Germinal center (tissue), 1 donor: ENCODE measurements at places on chromosomes 2 and 18.
A peak's percentile ranks its signal among the peaks of the same experiment; 100 is the strongest.

DNA sequence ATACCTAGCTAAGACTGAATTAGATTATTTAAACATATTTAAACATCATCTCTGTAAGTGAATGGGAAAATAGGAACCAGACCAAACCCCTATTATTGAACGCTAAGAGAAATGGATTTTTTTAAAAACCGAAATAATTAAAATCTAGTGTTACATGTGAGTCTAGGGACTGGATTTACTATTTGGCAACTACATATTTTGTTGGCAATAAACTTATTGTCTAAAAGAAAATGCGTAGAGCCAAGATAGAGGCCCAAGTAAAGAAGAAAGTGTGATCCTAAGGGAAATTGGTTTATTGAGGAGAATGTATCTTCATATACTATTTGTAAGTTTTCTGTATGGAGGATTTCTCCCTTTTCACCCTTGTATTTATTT is 105.6 kb downstream of the LTBP1 start:
- DNase-seq = no peak

DNA sequence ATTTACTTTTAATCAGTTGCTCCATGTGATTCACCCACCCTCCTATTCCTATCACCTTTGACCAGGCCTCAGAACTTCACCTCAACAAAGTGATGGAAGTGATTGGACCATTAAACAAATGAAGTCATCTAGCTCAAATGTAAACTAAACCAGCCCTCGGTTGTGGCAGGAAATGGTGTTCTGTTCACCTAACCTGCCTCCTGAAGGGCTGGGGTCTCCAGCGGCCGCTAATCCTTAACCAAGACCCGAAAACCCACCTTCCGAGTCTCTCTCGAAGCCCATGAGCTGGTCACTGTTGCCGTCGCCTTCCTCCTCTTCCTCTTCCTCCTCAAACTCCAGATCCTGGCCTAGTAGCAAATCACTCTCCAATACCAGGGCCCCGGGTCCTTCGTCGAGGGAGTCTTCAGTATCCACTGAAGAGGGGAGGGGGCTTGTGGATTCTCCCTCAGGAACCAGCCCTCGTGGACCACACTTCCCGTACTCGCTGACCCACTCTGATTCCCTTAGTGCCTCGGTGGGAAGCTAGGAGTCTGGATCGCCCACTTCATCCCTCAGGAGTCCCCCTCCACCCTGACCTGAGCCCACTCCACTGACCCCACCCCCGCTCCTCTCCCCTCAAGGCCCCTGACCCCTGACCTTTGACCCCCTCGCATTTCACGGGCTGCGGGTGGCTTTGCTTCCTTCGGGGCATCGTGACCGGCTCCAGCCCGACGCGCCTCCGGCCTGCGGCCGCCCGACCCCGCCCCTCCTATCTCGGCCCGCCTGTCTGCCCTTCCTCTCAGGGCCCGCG is 503 bp downstream of the ZNF513 start:
- no peak for DNase-seq

- no peak for DNase-seq
Observed at GRCh38 chr18:2805970-2806943, 40.5 kb upstream of the EMILIN2 start.

- no peak for DNase-seq
Observed at GRCh38 chr2:101026253-101026701, 24.2 kb downstream of the RPL31 start.

DNA sequence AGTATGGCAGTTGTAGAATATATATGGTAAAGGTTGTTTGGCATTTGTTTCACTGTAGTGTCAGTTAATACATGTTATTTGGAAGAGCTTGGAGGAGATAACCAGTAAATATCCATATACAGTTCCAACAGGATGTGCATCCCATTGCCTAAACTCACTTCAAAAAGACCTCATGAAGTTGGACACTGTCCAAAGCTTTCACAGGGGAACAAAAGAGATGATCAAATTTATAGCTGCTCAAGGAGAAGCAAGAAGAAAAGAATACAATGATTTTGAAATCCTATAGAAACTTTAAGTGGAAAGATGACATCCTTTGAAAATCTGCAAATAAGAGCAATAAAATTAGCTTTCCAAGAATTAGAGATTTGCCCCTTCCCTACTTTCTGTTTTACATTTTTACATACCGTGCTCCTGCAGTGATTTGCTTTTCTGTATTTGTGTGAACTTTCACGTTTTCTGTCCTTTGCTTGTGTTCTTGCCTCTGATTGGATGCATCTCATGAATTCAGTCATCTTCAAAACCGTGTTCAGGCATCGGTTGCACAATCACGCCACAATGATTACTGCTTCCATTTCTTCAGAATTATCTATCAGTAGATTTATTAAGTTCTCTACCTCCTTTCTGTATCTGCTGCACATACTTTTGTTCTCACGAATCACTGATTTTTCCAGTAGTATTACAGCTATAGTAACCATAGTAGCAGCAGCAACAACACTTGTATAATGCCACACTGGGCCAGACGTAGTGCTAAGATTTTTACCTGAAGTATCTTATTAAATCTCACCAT is 83.8 kb downstream of the PARD3B start:
- DNase-seq = no peak

- DNase-seq = no peak
Observed at GRCh38 chr2:143559147-143559546, 429.9 kb downstream of the ARHGAP15 start.

- DNase-seq = no peak
Observed at GRCh38 chr2:53545604-53546003, 222.0 kb upstream of the CHAC2 start.

DNA sequence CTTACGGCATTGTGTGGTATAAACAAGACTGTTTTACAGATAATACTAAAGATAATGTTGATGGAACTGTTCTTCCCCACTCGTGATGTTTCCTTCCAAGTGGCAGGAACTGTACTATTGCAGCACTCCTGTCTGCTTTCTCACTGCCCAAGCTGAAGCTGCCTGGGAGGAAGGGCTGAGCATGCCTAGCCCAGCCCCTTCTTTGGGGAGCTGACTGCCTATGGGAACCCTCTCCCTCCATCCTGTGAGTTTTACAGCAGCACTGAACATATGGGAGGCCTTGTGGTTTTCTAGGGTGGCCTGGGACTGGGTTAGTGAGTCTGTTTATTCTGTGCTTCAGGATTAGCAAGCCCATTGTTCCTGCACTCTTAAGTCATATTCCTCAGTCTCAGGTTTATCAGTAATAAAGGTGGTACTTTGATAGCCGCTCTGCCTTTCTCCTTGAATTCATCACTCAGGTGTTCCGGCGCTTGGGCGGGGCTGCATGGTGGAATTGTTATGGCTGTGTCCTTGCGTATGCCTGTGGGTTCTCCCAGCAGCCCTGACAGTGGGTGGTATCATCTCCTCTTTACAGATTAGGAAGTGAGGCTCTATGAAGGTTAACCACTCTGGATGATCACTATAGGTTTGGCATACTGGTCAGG is 379.7 kb downstream of the PTPRM start:
- no peak for DNase-seq

GRCh38 chr18:51153659-51154371 is 43.7 kb downstream of the MEX3C start:
- DNase-seq = peak; percentile 70

DNA sequence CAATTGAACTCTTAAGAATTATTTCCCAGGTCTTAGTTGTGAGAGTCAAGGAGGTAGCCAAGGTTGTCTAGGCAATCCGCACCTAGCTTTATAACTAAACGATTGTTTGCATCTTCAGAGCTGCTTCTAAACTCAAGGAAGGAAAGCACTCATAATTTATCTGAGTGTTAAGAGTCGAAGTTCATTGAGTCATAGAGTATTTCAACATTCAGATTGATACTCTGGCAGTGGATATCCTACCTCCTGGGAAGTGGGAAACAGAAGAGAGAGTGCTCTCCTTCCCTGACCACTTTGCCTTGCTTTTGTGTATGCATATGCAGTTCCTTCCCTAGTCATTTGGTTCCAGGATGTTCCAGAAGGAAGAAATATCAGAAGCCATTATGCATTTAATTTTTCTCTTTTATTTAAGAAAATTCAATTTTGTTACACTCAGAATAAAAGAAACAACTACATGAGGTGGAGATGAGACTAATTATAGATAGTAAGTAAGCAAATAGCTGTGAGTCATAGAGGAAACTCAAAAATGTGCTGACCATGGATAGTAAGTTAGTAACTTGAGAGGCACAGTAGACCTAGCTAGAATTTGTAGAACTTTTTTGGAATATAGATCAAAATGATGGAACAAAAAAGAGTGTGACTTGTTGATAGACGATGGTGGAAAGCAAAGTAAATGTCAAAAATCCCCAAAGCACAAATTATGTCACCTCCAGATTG is 35.4 kb upstream of the FSHR start:
- no peak for DNase-seq

DNA sequence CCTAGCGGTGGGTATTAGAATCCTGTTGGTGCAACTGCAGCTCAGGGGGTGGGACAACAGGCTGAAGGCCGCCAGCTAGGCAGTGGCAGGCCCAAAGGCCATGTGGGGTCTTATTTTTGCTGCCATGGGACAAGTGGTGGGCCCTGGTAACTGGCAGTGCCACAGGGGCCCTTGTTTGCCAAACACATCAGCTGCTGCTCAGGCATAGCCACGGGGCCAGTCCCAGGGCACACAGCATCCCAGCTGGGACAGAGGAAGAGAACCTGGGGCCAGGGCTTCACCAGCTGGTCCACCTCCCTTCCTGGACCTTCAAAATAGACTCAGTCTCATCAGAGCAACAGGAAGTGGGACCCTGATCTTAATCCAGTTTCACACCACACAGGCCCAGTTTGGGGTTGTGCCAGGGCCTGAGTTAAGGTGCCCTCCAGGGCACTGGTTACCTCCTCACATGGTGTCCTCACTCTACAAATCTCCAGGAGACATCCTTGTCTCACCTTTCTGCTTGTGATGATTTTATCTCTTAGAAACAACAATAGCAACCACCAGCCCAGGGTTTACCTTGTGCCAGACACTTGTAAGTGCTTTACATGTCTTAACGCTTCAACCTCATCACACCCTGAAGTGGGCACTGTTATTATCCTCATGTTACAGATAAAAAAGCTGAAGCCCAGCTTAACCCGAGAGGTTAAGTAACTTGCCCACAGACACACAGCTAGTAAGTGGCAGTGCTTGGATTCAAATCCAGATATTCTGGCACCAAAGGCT is 98.5 kb downstream of the GYPC start:
- no peak for DNase-seq

- no peak for DNase-seq
Observed at GRCh38 chr2:54966165-54966832, 84.0 kb downstream of the RTN4 start.

DNA sequence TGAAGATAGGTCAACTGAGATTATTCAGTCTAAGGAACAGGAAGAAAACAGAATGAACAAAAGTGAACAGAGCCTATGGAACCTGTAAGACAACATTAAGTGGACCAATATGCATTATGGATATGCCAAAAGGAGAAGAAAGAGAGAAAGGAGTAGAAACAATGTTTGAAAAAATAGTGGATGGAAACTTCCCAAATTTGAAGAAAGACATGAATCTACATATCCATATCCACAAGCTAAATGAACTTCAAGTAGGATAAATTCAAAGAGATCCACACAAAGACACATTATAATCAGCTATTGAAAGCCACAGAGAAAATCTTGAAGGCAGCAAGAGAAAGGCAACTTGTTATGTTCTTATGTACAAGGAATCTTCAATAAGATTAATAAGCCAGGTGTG is 74.2 kb downstream of the BAZ2B start:
- DNase-seq = no peak

DNA sequence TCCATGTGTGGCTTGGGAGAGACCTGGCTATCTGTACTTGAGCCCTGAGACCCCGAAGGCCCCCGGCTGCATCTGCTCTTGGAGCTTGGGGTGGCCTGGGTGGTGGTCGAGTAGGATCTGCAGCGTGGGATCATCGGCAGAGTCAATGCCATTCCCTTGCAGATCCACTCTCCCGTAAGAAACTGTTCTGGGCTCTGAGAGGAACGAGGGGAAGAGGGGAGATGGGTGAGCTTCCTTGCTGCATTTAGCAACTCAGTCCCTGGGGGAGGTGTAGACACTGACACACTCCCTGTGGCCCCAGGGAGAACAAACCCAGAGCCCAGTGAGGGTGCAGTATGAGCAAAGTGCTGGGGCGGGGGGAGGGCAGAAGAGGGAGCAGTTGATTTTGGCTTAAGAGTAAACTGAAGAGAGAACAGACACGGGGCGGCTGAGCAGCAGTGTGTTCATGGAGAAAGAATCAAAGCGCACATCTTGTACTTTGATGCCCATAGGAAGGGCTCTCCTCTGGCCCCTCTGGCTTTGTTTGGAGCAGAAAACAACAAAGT is 8.5 kb downstream of the GREB1 start:
- no peak for DNase-seq

DNA sequence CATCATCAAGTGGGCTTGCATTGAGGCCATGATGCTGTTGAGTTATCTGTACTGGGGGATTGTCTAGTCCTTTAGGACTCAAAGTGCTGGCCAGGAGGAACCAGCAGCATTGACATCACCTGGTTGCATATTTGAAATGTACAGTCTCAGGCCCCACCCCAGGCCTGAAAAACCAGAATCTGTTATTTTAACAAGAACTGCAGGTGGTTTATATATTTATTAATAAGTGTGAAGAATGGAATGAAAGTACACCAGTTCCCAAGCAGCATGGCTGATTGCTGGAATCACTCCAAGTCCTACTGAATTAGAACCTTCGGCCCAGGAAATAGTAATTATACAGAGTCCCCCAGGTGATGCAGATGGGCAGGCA is 2.8 kb downstream of the IL1F10 start:
- no peak for DNase-seq

GRCh38 chr2:36780231-36780839 is 83.8 kb downstream of the VIT start:
- DNase-seq = peak; percentile 52

DNA sequence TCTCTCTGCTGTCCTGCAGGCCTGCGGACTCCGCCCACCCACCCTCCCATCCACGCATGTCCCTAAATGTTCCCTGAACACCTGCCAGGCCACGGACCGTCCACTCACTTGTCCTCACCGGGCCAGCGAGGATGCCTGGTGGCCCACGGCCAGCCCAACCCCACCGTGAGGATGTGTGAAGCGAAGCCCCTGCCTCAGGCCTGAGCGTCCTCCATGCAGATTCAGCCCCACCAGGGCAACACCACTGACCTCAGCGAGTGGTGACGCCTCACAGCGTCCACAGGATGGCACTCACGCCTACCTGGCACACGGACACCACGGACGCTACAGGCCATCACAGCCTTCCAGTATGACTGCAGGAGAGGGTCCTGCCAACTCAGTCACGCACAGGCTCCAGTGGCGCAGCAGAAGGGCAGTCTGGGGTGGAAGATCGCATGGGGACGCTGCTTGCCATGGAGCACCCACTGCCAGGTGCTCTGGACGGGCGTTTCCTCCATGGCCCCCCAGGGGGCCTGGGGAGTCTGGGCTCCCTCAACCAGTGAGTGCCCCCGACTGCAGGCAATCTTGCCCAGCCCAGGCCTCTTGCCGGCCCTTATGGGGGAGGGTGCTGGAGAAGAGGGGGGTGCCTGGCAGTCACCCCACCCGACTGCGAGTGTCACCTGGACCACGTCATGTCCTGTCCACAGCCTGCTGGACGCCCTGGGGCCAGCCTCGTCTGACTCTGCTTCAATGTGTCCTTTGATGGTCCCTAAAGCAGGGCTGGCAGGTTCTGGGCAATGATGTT is 25.4 kb downstream of the HDAC4 start:
- DNase-seq = no peak
